ENCODE measurements at places on chromosomes 7 and 10.

DNA sequence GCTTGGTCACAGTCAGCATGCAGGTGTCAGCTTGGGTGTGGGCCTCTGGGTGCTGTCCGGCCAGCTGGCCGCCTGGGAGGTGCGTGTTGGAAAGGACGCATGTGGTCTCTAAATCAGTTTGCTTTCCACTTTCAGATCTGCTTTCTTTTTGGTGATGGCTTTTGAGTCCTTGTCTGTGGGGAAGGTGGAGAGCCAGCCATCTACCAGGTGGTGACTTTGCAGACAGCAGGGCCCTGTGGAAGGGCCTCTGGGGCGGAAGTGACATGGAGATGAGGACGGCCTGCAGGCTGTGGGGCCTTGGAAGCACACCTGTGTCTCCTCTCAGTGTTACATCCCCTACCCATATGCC, 59.4 kb downstream of the WDR37 start:
- peaks cover 21% of the 10 kb centered on the region for H3K4me1 ChIP-seq
- no peak overlapping the region for H3K27ac ChIP-seq
- no peaks in the 10 kb centered on the region for H3K27me3 ChIP-seq

DNA sequence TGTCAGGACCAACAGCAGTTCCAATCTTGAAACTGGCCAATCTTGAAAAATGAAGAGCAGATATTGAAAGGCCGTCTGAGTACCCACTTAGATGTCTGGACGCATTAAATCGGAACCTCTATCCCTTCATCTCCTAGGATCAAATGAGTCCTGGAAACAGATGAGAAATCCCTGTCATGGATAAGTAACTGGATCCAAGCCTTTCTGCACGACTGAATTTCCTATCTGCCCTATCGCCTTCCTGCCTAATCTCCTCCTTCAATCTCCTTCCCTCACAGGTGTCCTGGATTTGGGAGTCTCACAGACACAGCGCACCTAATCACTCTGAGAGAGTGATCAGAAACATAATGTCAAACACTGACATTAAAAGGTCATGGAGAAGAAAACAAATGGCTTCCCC, 245.2 kb upstream of the PRSS58 start:
- no peaks in the 10 kb centered on the region for H3K36me3 ChIP-seq
- no peak overlapping the region for H3K27ac ChIP-seq
- no peak overlapping the region for H3K4me3 ChIP-seq
- no peak for DNase-seq
- H3K4me1 ChIP-seq, result peaks cover 18% of the 10 kb centered on the region

DNA sequence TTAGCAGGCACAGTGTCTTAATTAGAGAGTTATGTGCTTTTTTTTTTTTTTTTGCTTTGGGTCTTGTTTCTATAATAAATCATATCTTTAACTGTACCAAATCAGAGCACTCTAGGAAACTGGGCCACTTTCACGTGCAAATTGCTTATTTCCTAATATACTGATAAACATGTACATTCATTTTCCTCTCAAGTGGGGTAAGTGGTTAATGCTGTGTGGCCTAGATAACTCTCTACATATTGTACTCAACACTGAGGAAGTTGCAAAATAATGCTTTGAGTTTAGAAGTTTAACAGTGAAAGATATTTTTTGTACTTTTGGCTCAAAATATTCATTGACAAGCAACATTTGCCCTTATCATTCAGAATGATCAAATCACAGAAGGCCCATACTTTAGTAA, 115.9 kb upstream of the IFRD1 start:
- H3K4me3 ChIP-seq, result no peak overlapping the region
- no peaks in the 10 kb centered on the region for H3K27me3 ChIP-seq
- no peaks in the 10 kb centered on the region for H3K4me1 ChIP-seq
- no peak for DNase-seq
- H3K36me3 ChIP-seq, result peaks cover 34% of the 10 kb centered on the region
- no peak overlapping the region for H3K27ac ChIP-seq

- H3K4me1 ChIP-seq, result no peaks in the 10 kb centered on the region
- H3K4me3 ChIP-seq, result no peak overlapping the region
- no peaks in the 10 kb centered on the region for H3K36me3 ChIP-seq
- H3K27ac ChIP-seq, result no peak overlapping the region
- DNase-seq, result no peak
These were observed 167.0 kb downstream of the FANK1 start for GRCh38 chr10:126063353-126063791.

GRCh38 chr10:78413076-78414055, 379.7 kb downstream of the RPS24 start:
- H3K4me1 ChIP-seq, result no peaks in the 10 kb centered on the region
- peaks cover 8% of the 10 kb centered on the region for H3K27me3 ChIP-seq
- no peaks in the 10 kb centered on the region for H3K36me3 ChIP-seq

- no peak overlapping the region for H3K27ac ChIP-seq
- no peak overlapping the region for H3K4me3 ChIP-seq
- peaks cover 5% of the 10 kb centered on the region for H3K4me1 ChIP-seq
- no peaks in the 10 kb centered on the region for H3K27me3 ChIP-seq
These were observed 157.9 kb upstream of the CSTF2T start for GRCh38 chr10:51857305-51857704.
